Epithelial cell of proximal tubule (primary cell): ENCODE measurements at places on chromosomes 3 and 15. TPM values are rescaled to one million over a fixed set of nuclear protein-coding genes. Genes with fewer than 3 reads are reported as not detected.

Gene GPR27
- 1.2 and 3.9 TPM in 2 replicates for total RNA-seq

GRCh38 chr3:13771496-13771895 lies 108.4 kb downstream of the WNT7A start:
- no peak for DNase-seq

DNA sequence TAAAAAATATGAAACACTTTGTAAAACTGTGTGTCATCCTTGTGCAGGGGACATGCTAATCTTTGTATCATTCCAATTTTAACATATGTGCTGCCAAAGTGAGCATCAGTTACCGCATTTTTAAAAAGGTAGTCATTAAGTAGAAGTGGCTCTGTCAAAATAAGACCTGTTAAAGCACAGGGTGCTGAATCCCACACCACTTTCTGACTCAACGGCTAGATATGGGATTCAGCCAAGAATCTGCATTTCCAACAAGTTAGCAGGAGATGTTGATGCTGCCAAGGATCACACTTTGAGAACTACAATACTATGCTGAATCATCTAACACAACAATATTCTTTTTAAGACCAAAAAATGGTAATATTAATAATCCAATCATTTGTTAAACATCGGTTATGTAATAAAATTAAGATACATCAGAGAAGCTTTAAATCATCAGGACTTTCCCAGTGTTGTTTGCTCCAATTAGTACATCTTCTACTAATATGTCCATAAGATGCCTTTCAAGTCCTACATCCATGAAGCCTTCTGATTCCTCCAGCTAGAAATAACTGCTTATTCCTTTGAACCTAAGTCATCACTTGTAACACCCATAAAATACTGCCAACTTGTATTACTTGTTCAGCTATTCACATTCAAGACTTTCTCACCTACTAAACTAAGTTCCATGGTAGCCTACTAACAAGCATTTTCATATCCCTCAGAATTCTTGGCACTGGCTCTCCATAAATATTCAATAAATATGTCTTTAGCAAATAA lies 71.1 kb downstream of the TBL1XR1 start:
- DNase-seq: peak; percentile 32

GRCh38 chr3:23624305-23624704 lies 181.4 kb upstream of the UBE2E1 start:
- no peak for DNase-seq

Gene SECISBP2L
- total RNA-seq: 12.5 and 14.4 TPM in 2 replicates

Gene THRB
- total RNA-seq: 2.1 and 11.8 TPM in 2 replicates

DNA sequence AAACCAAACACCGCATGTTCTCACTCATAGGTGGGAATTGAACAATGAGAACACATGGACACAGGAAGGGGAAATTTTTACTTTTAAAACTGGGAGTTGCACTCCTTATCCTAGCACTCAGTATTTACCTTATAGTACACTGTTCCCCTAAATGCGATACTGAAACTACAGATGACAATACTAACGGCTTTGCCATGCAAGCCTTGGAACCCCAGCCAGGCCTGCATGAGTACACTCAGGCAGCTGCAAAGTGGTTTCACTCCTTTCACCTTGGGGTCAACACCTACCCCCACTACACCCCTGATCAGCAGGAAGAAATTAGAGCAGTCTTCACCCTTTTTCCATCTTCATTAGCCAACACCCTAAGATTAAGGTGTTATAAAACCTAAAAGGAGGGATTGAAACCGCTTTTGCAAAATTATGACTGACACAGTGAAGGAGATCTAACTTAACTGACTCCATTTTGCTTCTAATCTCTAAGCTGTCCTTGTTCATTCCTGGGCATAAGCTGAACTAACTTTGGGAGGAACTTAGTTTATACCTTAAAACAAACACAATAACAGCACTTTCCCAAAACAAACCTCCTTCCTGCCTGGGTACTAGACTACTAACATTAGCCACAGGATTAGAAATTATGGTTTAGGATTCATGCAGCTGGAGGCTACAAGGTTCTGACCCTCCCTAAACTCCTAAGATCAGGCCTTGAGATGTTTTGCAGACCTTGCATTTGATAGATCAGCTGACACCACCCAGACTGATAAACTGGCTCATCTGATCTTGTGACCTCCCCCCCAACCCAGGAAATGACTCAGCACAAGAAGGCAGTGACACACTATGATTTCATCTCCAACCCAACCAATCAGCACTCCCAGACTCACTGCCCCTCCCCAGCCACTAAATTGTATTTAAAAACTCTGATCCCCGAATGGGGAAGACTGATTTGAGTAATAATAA lies 452.1 kb upstream of the PPP2R3A start:
- DNase-seq: peak; percentile 38

DNA sequence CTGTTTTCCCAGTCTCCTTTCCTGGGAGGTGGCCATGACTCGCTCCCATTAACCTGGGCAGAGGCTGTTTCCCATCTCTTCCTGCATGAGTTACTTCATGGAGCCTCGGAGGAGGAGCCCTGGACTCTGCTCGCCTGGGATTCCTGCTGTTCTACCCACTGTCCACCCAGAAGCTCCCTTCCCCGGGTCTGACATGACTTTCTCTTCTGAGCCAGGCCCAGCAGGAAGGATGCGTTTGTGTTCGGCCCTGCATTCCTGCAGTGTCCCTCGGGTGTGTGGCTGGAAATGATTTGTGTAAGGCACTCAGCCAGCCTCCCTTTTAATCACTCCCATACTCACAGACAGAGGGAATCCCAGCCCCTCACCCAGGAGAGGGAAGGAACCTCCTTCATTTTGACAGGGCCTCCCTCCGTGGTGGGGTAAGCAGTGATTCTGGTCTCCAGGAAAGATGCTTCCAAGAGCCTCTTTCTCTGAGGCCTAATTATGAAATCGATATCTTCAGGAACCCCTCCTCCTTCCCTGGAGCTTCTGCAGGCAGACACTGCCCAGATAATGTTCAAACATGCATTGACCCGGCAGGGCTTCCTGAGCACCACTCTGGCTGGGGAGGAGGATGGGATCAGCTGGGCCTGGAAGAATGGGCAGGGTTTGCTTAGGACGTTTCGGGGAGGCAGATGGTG lies 41.6 kb upstream of the DLG1 start:
- no peak for DNase-seq
